ENCODE measurements at places on chromosomes 7 and 10.

- DNase-seq = no peak
Observed at GRCh38 chr7:37552030-37552429, 103.4 kb upstream of the ELMO1 start.

- DNase-seq = no peak
Observed at GRCh38 chr10:28558186-28558585, 25.3 kb downstream of the WAC start.

- no peak for DNase-seq
Observed at GRCh38 chr7:21866731-21867130, 79.0 kb downstream of the CDCA7L start.

GRCh38 chr7:573933-574381, 54.3 kb upstream of the PDGFA start:
- DNase-seq = no peak

- no peak for DNase-seq
Observed at GRCh38 chr7:50456371-50457123, 6.4 kb upstream of the FIGNL1 start.

DNA sequence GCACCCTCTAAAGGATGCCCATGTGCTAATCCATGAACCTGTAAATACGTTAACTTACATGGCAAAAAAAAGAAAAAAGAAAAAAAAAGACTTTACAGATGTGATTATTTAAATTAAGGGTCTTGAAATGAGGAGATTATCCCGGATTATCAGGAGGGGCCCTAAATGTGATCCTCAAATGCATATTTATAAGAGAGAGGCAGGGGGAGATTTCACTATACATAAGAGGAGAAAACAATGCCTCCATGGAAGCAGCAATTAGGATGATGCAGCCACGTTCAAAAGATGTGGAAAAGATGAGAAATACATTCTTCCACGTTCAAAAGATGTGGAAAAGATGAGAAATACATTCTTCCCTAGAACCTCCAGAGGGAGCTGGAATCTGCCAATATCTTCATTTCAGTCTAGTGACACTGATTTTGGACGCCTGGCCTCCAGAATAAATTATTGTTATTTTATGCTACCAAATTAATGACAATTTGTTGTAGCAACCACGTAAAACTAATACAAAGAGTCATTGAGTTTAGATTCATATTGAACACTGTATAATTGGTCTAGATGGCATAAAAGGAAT, 328.4 kb upstream of the GNAI1 start:
- no peak for DNase-seq

- no peak for DNase-seq
Observed at GRCh38 chr10:88395677-88396076, 187.4 kb downstream of the RNLS start.
